Myocyte (in vitro differentiated cells): ENCODE measurements at places on chromosomes 4 and X. TPM values are rescaled to one million over a fixed set of nuclear protein-coding genes. Genes with fewer than 3 reads are reported as not detected.
A peak's percentile ranks its signal among the peaks of the same experiment; 100 is the strongest.

The CXorf49 gene
- total RNA-seq, result not detected in 2 replicates

The KLHL13 gene
- 0.05 and 0.11 TPM in 2 replicates for total RNA-seq

The CORIN gene
- 1.5 and 1.6 TPM in 2 replicates for total RNA-seq

- peak; percentile 28 for DNase-seq
Observed at GRCh38 chr4:181688432-181688831, 554.8 kb upstream of the TENM3 start.

GRCh38 chrX:32483534-32484136 lies 727.7 kb downstream of the DMD start:
- no peak for DNase-seq

DNA sequence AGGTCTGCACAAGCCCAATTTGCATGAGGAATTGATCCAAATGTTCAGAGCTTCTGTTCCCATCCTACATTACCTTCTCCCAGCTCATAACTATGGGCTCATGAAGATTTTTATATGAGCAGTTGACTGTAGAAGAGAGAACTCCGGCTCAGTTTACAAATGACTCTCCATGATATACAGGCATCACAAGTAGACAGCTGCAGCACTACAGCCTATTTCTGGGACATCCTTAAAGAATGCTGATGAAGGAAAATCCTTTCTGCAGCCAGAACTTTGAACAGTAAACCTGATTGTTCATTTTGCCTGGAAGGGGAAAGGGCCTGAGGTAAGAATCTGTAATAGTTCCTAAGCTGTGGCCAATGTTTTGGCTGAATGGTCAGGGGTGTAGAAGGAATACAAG lies 174.1 kb upstream of the CXCL13 start:
- peak; percentile 42 for DNase-seq
